ENCODE measurements at places on chromosomes 1 and 21. TPM values are rescaled to one million over a fixed set of nuclear protein-coding genes. Genes with fewer than 3 reads are reported as not detected.

LRP8 gene
- total RNA-seq = 6.0 TPM

DNA sequence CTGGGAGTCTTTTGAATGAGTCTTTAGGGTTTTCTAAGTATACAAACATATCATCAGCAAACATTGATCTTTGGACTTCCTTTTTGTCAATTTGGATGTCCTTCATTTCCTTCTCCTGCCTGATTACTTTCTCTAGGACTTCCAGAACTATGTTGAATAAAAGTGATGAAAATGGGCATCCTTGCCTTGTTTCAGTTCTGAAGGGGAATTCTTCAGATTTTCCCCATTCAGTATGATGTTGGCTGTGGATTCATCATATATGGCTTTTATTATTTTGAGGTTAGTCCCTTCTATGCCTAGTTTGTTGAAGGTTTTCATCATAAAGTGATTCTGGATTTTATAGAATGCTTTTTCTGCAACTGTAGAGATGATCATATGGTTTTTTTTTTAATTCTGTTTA lies 42.0 kb downstream of the KMO start:
- DNase-seq = no peak

SMCP gene
- total RNA-seq = not detected

H6PD gene
- total RNA-seq = 34.8 TPM

GRCh38 chr1:29243871-29244200 lies 7.5 kb downstream of the PTPRU start:
- no peak for DNase-seq

DNA sequence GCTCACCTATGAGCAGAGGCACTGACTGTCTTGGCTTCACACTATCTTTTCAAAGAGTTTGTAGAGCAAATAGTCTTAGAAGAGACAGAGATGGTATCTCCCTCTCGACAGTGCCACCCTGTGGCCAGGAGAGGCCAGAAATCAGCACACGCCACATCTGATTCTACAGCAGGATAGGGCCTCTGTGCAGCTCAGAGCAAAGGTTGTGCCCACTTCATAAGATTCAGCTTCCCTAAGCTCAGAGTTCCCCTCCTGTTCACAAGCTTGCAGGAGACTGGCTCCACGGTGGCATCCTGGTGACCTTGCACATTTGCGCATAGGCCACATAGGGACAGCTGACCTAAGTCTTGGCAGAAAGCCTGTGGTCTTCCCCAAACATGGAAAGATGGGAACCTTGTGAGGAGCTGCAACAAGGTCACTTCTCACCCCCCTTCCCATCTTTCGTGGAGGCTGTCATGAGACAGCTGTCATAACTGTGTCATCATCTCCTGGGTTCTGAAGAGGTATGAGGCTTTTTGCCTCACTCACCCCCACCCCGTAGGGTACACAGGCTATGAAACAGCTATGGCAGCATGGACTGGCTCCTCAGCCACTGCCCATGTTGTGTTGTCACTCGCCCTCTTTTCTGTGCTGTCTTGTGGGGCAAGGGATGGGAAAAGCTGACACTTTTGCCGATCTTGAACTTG lies 3.0 kb downstream of the ITLN2 start:
- no peak for DNase-seq

DNA sequence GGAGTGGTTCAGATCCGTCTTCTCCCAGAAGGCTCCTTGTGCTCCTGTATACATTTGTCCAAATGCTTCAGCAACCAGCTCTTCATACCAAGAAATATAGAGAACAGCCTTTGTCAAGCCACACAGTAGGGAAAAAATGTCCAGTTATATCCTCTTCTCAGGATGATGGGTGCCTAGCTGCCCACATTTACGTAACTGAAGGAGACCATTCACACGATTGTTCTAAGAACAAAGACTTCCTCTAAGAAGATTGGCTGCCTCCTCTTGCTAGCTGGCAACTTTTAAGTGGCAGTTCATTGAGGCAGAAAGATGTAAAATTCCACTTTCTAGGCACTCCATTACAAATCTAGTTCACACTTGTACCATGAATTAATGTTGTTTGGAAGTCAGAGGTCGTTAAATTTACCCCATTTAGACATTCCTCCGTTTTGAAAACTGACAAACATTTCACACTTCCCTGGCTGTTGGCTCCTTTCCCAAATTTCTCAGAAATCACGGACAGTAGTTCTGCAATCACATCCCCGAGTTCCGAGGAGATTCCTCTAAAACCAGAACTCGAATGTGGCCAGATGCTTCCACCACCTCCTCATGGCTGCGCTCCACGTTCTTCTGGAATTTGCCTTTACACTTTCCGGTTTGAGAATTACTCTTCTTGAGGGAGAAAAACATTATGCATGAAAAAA lies 45.6 kb upstream of the CSF1 start:
- no peak for DNase-seq

DNA sequence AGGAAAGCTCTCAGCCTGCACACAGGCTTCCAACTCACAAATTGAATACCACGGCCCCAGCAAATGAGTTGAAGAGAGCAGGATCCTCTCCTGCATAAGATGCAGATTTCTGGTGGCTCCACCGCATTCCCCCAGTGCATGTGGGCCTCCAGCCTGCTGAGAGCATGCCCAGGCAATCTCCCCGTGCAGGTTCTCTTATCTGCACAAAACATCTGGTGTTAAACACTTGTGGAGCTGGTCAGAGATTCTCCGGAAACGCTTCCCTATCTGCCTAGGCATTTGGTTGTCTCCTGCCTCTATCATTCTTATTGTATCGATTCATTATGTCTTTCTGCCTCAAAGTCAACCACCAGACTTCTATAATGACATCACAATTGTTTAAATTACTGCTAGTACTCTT lies 1349.0 kb upstream of the B3GALT2 start:
- no peak for DNase-seq

LEMD1 gene
- total RNA-seq = not detected

C1orf94 gene
- total RNA-seq = 0.13 TPM

DNA sequence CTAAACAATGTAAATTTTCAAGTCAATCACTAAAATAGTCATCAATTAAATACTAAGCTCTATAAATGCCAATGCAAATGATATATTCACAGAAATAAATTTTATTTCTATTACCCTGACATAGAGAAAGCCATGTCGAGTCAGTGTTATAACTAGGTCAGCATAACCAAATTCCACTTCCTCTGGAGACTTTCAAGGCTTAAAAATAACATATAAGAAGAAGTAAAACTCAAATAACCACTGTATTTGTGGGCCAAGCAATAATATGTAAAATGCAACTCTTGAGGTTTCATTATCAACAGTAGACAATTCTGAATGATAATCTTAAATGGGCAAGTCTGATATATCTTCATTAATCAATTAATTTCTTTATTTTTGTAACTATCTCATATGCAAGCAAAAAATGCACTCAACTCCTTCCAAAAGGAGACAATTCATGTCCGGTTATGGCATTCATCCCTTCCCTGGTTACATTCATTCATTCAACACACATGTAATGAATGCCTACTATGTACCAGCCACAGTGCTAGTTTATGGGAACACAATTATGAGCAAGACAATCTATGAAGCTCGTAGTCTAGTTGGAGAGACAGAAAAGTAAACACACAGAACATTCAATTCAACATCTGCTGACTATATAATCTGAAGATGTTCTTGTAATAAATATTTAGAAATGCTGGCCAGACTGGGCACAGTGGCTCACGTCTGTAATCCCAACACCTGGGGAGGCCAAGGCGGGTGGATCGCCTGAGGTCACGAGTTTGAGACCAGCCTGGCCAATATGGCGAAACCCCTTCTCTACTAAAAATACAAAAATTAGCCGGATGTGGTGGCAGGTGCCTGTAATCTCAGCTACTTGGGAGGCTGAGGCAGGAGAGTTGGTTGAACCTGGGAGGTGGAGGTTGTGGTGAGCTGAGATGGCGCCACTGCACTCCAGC lies 37.1 kb upstream of the CAP1 start:
- DNase-seq = no peak

GRCh38 chr1:181397845-181398244 lies 85.5 kb upstream of the CACNA1E start:
- no peak for DNase-seq

DNA sequence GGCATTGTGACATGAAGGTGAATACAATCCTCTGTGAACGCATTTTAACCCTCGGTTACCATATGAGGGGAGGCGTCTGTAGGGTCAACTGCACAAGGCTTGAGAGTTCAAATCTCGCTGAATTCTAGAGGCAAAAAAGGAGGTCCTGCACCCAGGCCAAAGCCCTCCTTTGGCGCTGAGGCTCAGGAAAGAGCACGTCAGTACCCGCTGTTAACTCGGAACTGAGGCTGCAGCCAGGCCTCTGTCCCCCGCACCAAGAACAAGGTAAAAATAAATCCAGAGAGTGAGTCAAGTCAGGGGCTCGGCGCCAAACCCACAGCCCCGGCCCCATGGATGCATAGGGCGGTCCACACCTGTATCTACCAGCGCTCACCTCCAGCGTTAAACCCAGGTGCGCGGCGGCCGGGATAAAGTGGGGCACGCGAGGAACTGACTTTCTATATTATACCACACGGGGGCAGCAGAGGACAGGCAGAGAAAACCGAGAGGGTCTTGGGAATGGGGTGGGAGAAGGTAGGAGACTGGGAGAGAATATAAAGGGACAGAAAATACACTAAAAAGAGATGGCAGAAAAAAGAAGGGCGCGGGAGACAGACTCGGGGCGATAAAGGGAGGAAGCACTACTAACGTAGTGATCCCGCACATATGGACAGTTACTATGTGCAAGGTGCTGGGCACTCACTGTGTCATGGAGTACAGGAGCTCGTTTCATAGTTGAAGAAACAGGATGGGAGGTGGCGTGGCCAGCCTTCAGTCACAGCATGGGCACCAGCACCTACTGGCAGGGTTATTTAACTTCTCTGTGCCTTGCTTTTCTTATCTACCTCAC lies 54.9 kb downstream of the DMRTA2 start:
- no peak for DNase-seq

DNA sequence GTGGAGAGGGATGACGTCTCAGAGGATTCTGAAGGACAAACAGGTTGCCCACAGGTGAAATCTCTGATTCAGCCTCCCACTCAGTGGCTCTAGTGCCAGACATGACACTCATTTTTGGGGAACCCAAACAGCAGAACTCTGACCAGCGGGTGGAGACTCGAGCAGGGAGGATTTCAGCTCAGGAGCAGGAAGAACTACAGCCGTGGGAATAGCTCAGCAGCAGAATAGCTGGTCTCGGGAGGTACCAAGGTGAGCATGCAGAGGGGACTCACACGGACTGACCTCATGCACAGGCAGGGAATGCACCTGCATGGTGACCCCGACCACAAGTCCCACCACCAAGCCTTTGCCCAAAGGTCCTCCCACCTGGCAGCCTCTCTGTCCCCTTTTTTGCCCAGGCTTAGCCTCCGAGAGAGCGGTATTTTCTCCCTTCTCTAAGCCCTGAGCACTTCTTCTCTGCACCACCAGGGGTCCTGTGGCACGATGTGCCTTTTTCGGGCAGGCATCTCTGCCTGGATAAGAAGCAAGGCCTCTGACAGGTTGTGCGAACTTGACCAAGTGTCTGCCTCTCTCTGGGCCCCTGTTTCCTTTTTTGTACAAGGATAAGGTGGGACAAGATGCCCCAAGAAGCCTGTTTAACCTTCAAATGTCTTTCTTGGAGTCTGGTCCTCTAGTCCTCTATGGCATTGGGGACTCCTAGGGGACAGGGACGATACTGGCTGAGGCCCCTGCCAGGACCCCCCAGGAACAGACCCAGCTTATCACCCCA lies 8.8 kb upstream of the FGR start:
- no peak for DNase-seq

DNA sequence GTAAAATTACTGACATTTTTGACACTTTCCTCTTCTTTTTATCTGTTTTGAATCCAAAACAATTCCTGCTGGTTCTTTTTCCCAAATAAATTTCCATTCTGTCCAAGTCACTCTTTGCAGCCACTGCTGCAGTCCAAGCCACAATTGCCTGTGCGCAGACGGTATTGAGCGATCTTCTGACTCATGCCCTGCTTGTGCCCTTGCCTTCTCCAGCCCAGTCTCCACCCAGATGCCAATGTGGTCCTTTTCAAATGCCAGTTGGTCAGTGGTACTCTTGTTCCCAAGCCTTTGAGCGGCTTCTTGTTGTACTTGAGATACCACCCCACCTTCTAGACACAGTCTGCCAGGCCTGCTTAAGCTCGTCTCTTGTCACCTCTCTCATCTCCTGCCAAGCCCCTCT lies 78.9 kb downstream of the CAMTA1 start:
- no peak for DNase-seq

- peak; percentile 78 for DNase-seq
Measured at GRCh38 chr1:36909946-36910725, 124.2 kb downstream of the GRIK3 start.

GRCh38 chr1:239253032-239253431 lies 133.3 kb upstream of the CHRM3 start:
- no peak for DNase-seq

DNA sequence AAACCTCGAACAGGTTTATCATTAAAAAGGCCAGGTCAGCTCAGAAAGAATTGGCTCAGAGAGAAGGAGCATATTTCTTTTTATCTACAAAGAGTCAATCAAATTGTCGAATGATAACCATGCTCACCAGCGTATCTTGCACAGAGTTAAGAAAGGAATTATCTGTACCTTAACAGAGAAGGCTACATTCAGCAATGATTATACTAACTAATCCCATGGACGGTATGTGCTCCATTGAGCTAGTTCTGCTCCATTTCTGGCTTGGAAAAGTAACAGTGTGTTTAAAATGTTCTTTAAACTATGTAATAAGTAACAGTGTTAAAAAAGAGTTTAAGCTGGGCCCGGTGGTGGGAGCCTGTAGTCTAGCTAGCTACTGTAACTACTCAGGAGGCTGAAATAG lies 4.2 kb downstream of the UBR4 start:
- DNase-seq = no peak

DNA sequence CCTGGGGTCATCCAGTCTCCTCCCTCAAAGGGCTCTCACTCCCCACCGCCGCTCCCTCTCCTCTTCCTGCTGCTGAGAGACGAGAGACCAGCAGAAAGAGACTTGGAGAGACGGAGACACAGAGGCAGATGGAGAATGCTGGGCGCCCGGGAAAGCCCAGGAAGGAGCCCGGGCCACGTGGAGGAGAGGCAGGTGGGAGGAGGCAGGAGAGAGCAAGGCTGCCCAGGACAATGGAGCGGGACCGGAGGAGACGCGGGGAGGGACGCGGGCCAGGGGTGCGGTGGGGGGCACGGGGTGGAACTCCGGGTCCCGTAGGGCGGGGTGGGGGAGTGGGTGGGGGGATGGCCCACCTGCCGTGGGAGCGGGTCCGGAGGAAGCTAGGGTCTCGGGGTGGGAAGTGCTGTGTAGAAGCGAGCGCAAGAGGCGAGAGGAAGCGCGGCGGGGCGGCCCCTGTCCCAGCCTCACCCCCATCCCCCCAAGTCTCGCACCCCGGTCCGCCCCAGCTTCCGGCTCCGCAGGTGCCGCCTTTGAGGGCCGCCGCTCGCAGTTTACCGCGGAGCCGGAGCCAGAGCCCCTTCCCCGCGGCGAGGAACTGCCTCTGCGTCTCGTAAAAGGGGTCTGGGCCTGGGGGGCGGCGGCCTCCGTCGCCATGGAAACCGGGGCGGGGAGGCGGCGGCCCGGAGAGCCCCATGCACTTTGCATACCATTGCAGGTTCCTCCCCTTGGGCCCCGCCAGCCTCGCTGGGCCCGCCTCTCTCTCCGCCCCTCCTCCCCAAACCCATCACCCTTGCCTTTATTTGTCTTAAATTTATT lies 11.7 kb upstream of the EPHA2 start:
- no peak for DNase-seq

GRCh38 chr1:42908046-42908445 lies 50.6 kb downstream of the SLC2A1 start:
- no peak for DNase-seq

- DNase-seq = no peak
Measured at GRCh38 chr1:170095976-170096748, 21.7 kb upstream of the KIFAP3 start.

Measured in esophagus muscularis mucosa (tissue), 4 donors.